ENCODE measurements at places on chromosomes 11 and 22.

DNA sequence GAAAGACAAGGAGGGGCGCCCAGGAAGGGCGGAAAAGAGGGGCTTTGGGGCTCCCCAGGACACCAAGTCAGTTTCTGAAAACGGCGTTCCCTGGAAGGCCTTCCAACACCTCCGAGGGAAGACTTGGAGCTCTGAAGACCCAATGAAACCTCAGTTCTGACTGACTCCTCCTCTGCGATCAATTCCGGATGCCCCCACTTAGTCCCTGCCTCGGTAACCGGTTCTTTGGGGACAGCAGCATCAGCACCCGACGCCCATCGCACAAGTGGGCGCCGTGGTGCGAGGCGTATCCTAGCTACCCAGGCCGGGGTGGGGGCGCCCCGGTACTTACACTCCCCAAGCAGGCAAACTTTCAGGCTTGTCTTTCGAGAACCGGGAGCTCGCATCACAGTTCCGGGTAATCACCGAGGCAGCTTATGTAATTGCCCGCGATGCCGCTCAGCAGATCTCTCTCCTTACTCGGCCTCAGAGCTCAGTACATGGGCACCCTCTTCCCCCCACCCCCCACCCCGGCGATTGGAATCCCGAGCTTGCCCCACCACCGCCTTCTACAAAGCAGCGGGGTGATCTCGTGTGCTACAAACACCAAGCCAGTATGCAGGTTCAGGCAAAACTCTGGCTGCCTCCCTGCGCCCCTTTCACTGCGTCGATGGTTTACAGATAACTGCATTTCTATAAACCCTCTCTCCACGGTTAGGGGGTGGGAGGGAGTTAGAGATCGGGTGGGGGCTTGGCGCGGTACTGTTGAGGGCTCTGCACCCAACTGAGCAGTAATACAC, 2.0 kb downstream of the TENM4 start:
- DNase-seq, result no peak

GRCh38 chr11:61543606-61544306, 35.2 kb downstream of the LRRC10B start:
- no peak for DNase-seq

- no peak for DNase-seq
Measured at GRCh38 chr22:43154887-43155536, 3.7 kb downstream of the TSPO start.

- no peak for DNase-seq
Measured at GRCh38 chr11:19656140-19656541, 56.5 kb upstream of the NAV2 start.

DNA sequence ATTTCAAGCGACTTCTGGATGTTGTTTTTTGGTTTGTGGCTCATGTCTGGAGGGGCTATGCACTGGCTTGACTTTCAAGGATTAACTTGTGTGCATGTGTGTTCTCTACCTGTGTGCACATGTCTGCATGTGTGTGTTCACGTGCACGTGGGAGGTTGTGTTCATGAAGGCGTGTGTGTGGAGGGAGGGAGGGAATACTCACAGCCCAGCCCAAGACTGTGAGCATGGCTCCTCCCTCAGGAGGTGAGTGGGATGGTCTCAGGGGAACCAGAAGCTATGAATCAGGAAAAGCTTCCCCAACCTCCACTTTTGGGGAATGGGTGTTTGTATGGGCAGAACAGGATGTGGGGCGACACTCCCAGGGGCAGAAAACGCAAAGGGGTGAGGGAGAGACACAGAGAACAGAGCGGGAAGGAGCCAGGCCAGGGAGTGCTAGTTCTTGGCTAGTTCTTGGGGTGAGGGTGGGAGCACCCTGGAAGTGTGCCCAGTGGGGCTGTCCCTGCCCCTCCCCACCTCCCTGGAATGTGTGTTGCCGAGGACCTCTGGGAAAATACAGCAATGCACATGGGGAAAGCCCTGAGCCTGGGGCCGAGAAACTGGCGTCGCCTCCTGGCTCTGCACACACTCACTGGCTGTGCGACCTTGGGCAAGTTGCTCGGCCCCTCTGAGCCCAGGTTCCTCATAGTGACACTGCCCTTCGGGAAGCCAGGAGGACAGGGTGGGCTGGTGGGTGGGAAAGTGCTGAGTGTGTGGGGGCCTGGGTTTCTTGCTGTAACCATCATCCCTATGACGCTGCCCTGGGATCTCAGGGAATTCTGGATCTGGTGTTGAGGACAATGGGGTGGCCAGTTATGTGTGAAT, 16.9 kb upstream of the ALX4 start:
- no peak for DNase-seq
